ENCODE measurements at places on chromosomes 16 and 17.
A peak's percentile ranks its signal among the peaks of the same experiment; 100 is the strongest.

DNA sequence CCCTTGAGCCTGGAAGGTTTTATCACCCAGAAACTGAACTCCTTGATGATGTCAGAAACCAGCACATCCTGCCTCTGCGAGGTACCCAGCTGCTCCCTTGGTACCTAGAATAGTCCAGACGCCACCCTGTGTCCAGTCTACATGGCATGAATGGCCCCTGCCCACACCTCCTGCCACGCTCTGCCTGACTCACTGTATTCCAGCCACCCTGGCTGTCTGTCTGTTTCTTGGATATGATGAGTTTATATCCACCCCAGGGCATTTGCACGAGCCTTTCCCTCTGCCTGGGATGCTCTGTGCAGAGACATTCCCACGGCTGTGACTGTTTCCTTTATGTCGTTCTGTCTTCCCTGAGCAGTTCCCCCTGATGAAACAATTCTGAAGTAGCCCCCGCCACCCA is 68.7 kb downstream of the CRISPLD2 start:
- no peak for DNase-seq

- DNase-seq, result no peak
Measured at GRCh38 chr16:66508248-66508913, 41.5 kb downstream of the TK2 start.

- DNase-seq, result no peak
Measured at GRCh38 chr17:39662551-39663339, 2.4 kb upstream of the TCAP start.

GRCh38 chr17:30200106-30200505 is 35.4 kb downstream of the SLC6A4 start:
- DNase-seq, result peak; percentile 45

- DNase-seq, result no peak
Measured at GRCh38 chr17:17156511-17156910, 49.6 kb downstream of the PLD6 start.

DNA sequence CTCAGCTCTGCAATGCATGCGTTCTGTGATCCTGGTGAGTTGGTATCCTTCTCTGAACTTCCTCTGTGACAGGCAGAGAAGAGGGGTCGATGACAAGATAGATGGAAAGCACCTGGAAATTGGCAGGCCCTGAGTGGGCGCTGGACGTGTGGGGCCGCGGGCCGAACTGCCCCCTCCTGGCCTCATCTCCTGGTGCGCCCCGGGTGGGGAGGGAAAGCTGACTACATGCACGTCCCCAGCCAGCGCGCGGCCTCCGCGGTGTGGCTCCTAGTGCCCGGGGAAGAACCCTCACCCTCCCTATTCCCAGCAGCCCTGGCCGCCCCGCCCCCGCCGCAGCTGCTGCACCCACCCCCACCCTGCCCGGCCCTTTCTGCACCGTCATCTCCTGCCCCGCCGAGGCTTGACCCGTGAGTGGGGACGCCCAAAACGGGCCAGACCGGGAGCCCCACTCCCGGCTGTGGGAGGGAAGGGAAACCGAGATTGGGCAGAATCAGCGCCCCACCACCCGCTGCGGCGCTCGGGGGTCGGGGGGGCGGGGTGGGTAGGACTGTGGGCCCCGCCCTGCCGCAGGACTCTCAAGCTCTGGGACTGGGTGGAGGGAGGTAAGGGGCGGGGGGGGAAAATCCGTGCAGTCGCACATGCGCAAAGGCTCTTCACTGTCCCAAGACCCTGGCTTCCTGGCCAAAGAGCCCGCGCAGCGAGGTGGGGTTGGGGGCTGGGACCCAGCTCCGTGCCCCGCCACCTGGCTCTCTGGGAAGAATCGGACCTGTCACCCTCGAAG is at the start of gene NOL3:
TSS of gene NOL3 (plus strand) at position 371 of the 781 bp plus-strand sequence.
- DNase-seq, result peak; percentile 61

GRCh38 chr17:28256370-28256769 is 62.6 kb upstream of the TMEM97 start:
- DNase-seq, result no peak

Measured in hematopoietic multipotent progenitor cell treated with erythropoietin and hydrocortisone succinate and interleukin-3 and kit ligand, for 4 days (in vitro differentiated cells).